ENCODE measurements at places on chromosomes 1 and 21.

GRCh38 chr1:18527921-18528320 is 47.2 kb downstream of the KLHDC7A start:
- DNase-seq: no peak

- DNase-seq: no peak
Observed at GRCh38 chr1:117541585-117541984, 64.3 kb upstream of the TENT5C start.

- no peak for DNase-seq
Observed at GRCh38 chr1:202046748-202047708, 36.6 kb downstream of the ELF3 start.

- no peak for DNase-seq
Observed at GRCh38 chr1:167707942-167708341, 13.8 kb upstream of the MPZL1 start.

DNA sequence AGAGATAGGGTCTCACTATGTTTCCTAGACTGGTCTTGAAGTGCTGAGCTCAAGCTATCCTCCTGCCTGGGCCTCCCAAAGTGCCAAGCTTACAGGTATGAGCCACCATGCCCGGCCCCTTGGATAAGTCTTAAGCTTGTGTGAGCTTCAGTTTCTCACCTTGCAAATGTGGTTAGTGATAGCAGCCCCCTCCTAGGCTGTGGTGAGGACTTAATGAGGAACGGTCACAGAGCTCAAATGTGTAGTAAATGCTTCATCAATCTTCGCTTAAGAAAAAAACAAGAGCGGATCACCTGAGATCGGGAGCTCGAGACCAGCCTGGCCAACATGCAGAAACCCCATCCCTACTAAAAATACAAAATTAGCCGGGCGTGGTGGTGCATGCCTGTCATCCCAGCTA is 3.0 kb downstream of the CNR2 start:
- no peak for DNase-seq

GRCh38 chr1:1315435-1315954 is 7.1 kb downstream of the PUSL1 start:
- DNase-seq: no peak

- no peak for DNase-seq
Observed at GRCh38 chr1:54256522-54257345, 56.8 kb downstream of the MRPL37 start.

DNA sequence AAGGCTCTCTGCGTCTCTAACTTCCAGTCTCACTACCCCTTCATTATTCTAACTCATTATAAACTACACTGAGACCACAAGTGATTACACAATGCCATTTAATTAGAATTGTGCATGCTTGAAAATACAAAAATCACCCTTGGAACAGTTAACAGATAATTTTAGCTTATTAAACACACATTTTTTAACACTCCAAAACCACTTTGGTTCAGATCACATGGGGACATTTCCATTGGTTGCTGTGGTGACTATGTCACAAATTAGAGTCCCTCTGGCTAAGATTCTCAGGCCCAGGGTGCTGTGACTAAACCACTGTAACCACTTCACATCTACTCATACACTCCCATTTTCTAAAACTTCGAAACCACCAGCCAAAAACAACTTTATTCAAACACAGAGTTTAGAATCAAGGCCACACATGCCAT is 43.0 kb downstream of the JAK1 start:
- DNase-seq: peak; percentile 40

GRCh38 chr1:171017426-171017825 is 73.3 kb upstream of the FMO3 start:
- DNase-seq: no peak

GRCh38 chr1:24173638-24174575 is 13.2 kb downstream of the IFNLR1 start:
- no peak for DNase-seq

GRCh38 chr1:12626888-12627287 is 8.9 kb upstream of the DHRS3 start:
- DNase-seq: no peak

DNA sequence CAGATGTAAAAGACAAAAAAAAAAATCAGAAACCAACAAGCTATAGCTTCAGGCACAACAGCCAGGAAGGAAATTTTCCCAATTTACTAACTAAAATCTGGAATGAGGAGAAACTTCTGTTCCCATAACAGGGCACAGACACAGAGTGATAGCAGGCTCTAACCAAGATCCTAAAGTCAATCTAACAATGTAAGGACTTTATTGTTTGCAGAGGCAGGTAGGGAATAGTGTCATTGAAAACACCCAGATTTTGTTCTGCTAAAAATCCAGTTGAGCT is 166.6 kb upstream of the ATP1B1 start:
- DNase-seq: no peak

- no peak for DNase-seq
Observed at GRCh38 chr1:19818324-19818723, 3.2 kb upstream of the RNF186 start.

- DNase-seq: no peak
Observed at GRCh38 chr1:173920861-173921260, 3.7 kb upstream of the SERPINC1 start.

GRCh38 chr1:177311111-177311510 is 140.4 kb downstream of the BRINP2 start:
- DNase-seq: no peak

- DNase-seq: no peak
Observed at GRCh38 chr1:200238311-200238710, 171.5 kb downstream of the ZNF281 start.

GRCh38 chr1:3689138-3689750 is 36.9 kb downstream of the TP73 start:
- no peak for DNase-seq

DNA sequence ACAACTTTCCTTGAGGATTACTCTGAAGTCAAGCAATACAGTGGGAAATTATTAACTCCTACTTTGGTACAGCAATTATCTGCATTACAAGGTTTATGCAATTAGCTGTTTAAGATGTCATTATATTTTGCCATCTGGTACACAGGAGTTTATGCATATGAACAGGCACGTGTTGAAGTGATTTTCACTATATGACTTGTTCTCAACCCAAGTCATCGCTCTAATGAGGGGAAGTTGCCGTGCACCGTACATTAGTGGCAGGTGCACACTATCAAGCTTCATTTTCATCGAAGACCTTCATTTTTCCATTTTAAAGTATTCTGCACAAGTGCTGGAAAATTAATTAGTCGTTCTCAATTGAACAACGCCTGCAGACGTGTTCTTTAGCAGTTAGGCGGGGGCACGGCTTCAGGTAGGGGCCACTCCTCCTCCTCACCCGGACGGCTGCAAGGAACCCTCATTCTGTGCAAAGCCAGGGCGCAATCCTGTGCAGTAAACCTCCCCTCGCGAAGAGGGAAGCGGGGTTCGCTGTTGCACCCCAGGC is 39.8 kb upstream of the NFIA start:
- no peak for DNase-seq

DNA sequence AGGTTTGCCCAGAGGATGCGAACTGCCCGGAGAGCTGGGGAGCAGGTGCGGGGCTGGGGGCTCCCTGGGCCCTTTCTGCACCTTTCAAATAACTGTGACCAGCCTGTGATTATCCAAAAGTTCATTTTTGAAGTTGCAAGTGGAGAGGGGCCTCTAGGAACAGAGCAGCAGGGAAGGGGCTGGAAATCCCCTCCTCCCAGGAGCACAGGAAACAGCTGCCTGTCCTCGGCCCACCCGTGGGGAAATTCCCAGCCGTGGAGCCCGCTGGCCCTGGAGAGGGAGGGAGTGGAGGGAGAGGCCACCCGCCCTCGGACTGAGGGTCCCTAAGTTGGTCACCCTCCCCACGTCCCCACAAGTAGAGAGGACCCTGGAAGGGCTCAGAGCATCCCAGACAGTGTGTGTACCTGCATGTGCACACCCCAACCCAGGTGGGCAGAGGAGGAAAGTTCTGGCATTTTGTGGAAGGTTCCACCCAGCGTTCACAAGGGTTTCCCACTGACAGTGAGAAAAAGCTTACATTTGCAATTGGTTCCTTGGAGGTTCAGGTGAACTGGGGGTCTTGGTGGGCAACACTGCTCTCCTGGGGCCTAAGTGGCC is 1.2 kb upstream of the TNFRSF4 start:
- no peak for DNase-seq

DNA sequence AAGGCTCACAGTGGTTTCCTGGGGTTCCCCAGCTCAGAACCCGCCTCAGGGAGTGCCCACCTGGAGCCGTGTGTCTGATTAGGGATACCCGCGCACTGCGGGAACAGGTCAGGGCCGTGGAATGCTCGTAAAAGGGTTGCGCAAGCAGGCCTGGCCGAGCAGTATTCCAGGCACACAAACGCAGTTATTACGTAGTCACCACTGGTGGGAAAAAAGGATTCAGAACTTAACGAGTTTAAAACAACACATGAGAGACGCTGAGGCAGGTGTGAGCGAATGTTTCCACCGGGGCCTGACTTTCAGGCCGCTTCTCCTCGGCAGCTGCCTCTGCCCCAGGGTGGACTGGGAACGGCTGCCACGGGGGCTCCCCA is 18.2 kb downstream of the PLCH2 start:
- DNase-seq: no peak

DNA sequence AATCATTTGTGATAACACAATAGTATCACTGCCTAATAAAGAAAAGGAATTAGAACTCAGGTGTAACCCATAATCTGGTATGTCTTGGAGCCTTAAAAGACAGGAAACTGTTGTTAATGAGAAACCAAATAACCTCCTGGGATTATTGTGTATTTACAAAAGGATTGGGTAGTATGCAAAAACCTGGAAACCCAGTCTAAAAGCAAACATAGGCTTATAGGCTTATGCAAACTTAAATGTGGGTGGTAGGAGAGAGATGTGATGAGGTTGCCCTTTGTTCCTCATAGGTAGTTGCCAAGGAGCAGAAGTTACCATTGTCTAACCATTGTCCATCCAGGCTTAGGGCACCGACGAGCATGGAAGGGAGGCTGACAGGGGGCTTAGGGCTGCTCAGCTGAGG is 165.8 kb downstream of the AK5 start:
- no peak for DNase-seq

DNA sequence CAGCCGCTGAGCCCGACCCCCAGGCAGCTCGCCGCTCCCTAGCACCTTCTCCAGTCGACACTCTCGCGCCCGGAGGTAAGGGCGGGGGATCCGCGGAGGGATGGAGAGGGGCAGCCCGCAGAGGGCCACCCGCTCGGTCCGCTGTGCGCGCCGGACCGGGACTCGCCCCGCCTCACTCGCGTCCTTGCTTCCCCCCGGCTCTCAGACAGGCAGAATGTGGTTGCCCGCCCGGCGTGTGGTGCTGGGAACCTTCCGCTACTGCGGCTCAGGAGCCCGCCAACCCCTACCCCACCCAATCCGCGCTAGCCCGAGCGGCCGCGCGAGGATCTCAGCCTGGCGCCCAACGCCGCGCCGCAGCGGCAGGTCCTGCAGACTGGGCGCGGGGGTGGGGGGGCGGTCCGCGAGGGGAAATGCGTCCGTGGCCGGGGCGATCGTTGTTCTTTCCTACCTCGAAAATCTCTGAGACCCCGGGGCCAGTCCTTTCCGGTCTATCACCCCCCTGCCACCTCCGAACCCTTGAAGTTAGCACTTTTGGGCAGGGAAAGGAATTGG is 404 bp downstream of the LRRC8C start:
- peak; percentile 51 for DNase-seq

DNA sequence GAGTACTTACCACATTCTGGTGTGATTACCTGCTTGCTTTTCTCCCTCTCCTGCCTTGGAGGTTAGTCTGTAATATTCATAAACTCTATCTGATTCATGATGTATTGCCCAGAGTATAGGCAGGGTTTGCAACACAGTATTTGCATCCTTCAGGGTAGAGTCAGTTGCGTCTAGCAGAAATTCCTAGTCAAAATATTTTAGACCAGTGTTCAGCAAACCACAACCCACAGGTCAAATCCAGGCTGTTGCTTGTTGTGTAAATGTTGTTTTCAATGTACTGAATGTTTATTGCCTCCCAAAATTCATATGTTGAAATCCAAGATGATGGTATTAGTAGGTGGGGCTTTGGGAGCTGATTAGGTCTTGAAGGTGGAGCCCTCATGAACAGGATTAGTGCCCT is 82.9 kb downstream of the NGF start:
- DNase-seq: no peak

DNA sequence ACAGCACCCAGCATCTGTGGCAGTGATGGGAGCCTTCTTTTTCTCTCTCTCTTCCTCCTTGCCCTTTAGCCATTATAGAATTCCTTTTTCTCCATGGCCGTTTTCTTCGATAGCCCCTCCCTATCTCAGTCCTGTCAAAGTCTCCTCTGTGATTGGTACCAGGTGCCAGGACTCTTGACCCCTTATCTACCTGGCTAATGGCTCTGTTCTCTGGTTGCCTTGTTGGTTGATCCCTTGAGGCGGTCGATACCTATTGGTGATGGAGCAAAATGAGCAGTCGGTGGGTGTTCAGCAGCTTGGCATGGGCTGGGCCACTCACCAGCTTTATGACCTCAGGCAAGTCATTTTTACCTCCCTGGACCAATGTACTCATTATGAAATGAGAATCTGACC is 2.0 kb downstream of the ATF3 start:
- DNase-seq: no peak

DNA sequence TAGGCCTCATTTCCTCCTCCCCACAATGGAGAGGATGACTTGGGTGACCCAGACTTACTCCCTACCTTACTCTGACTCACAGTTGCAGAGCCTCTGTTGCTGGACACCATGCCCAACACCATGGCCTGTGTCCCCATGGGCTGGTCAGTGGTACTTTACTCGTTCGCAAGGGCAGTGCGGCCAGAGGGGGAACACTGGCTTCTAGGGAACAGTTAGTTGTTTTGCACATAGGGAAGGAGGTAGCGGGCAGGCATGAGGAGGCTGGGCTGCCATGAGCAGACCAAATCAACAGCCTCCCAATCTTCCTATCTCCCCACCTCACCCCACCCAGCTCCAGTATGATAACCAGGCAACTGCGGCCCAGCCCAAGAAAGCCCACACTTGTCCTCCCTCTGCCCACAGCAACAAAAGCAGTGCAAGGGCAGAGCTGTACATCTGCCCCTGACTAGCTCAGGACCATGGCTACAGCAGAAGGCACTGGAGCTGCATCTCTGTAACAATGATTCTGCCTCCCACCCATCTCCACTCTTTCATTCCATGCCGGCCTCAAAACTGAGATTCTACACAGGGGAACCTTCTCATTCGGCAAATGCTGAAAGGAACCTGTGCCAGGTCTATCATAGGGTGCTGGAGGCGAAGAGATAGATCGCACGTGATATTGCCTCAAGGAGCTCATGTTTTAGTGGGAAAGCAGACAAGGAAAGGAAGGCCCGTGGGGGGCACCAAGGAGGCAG is 18.6 kb downstream of the TAL1 start:
- no peak for DNase-seq

- no peak for DNase-seq
Observed at GRCh38 chr1:54342288-54342687, 63.9 kb downstream of the SSBP3 start.

Measured in fibroblast of the aortic adventitia (primary cell).